ENCODE measurements at places on chromosomes 11 and 22.

GRCh38 chr11:72838691-72839305 is 24.6 kb downstream of the ATG16L2 start:
- DNase-seq: no peak

- no peak for DNase-seq
Observed at GRCh38 chr11:7170431-7170830, 81.3 kb upstream of the SYT9 start.

DNA sequence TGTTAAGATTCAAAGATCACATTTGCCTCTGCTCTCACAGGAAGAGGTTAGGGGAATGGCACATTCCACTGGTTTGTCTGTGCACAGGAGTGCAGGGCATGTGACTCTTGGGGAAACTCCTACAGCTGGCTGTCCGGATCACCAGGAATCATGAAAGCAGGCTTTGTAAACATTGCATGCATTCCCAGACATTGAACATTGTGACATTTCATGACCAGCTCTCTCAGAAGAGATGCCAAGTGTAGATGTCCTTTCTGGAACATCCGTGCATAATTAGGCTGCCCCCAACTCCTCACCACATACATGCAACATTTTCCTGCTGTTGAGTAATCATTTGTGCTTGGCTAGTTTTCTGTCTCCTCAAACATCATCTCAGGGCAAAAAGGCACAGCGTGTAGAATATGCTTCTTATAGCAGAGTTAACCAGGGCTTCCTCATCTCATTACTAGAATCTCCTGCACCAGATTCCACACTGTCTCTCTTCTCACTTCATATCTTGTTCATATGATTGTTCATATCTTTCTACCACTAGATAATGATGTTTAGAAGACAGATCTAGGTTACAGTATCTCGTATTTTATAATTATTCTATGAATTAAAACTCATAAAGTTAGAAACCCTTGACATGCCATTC is 694.7 kb downstream of the NTM start:
- peak; percentile 62 for DNase-seq

DNA sequence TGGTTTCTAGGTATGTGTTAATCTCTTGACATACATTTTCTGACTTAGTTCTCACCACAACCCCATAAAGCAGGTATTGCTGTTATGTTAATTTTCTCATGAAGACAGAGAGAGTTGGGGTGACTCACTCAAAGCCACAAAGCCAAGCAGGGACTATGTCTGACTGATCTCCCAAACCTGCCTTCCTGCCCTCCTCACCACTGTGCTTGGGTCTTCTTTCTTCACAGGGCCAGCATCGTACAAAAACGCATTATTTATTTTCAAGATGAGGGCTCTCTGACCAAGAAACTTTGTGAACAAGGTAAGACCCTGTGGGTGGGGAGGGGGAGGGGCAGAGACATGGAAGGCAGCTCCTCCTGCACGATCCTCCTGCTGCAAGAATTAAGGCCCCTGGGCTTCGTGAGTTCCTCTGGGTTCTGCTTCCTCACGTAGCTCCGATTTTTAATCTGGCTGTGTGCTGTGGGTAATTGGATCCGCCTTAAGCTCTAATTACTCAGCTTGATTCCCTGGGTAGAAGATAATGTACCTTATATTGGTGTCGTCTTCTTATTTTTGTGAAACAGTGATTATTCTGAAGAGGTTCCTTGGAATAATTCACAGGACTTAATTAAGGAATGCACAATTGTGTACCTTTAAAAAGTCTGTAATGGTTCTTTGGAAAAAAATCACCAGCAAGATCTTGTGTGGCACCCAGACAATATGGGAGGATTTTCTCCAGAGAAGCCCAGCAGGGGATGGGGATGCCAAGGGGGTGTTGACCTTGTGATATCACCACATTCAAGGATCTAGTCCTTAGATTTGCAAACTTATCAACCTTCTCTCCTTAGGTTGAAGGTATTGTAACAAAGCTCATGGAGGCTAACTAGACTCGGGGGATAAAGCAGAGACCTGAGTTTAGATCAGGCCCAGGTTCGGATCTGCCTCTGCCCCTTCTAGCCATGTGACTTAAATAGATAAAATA is 112.9 kb downstream of the SPON1 start:
- DNase-seq: no peak

DNA sequence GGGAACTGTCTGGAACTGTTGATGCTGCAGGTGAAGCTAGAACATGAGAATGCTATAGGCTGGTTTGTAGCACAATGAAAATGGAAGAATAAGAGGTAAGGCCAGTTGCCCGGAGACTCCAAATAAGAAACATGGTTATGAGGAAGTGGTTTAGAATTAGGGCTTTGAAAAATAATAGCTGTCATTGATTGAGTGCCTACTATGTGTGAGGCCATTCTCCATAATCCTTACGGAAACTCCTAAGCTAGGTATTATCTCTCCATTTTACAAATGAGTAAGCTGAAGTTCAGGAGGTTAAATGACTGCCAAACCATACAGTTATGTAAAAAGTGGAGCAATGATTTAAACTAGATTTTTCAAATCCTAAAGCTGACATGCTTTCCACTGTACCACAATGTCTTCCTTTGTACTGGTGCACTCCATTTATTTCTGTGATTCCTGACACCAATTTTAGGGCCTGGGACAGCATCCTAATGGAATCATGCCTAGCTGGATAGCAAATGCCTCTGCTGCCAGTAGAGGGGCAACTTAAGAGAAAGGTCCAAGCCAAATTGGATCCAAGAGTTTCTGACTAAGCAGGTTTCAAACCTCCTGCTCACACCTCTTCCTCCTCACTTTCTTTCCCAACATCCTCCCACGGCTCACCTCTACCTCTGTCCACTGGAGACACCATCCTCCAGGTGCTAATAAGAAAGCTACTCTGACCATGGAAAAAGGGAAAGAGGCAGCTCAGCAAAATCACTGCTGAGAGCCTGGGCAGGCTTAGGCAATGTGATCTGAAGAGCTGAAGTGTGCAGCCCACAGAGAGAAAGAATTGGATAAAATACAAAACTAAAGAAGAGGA is 46.9 kb upstream of the PICALM start:
- no peak for DNase-seq

DNA sequence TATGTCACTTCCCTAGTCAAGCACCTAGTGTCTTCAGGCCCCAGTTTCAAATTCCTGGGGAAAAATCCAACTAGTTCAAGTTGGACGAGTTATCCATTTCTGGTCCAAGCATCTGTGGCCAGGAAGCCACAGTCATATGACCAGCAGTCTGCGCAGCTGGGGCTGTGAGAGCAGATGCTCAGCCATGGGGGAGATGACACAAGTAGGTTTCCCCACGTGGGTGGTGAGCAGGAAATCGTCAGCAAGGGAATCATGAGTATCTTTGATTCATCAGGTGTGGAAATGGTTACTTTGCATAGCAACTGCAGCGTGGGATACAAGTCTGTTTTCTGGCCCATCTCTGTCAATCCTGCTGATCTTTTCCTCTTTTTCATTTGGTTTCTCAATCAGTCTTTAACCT is 185.3 kb downstream of the C11orf91 start:
- no peak for DNase-seq

DNA sequence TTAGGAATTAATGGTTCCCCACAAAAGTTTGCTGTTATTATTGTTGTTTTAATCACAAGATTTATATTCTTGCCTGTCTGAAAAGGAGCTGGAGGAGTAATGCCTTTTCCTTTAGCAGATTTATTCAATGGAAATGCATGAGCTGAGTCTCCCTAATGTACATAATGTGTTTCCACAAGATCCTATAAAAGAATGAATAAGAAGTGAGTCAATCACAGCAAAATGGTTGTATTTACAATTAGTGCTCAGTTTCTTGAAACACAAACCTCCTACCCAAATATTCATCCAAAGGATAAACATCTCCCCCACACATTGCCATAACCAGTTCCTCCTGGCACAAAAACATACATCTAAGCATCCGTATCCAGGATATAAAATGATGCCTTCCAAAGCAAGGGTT is 33.3 kb downstream of the ME3 start:
- no peak for DNase-seq

DNA sequence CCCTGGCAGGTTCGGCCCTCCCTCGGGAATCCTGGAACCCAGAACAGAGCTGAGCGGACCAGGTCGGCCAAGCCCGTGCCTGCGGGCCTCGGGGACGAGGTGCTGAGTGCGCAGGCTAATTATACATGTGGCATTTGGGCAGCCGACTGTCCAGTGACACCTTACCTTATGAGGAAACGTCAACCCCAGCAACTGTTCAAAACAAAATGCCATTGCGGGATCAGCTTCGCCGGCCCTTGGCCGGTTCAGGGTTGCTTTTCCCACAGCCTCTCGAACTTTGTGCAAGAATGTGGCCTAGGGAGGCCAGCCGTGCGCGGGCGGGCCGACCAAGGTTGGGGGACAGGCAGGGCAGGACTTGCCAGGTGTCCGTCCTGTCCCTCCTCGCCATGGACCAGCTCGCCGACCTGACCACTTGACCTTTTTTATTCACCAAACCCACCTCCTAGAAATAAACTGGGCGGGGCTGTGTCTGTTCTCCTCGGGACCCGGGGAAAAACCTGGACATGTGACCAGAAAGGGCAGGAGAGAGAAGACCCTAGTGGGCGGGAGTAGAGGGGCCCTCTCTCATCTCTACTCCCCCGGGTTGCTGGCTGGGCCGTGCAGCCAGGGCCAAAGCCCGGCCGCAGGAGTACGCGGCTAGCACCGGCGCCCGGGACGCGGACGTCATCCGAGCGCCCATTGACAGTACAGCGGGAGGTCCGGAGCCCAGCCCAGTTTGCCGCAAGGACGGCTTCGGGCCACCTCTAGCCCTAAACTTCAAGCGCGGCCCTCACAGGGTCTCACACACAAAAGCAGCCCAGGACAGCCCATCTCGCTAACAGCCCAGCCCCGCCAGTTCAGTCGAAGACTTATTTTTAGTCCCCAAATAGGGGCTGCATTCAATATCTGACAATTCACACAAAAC is 134.3 kb upstream of the C11orf58 start:
- DNase-seq: no peak

GRCh38 chr11:37727371-37727770 is 1129.3 kb upstream of the RAG2 start:
- DNase-seq: peak; percentile 31

DNA sequence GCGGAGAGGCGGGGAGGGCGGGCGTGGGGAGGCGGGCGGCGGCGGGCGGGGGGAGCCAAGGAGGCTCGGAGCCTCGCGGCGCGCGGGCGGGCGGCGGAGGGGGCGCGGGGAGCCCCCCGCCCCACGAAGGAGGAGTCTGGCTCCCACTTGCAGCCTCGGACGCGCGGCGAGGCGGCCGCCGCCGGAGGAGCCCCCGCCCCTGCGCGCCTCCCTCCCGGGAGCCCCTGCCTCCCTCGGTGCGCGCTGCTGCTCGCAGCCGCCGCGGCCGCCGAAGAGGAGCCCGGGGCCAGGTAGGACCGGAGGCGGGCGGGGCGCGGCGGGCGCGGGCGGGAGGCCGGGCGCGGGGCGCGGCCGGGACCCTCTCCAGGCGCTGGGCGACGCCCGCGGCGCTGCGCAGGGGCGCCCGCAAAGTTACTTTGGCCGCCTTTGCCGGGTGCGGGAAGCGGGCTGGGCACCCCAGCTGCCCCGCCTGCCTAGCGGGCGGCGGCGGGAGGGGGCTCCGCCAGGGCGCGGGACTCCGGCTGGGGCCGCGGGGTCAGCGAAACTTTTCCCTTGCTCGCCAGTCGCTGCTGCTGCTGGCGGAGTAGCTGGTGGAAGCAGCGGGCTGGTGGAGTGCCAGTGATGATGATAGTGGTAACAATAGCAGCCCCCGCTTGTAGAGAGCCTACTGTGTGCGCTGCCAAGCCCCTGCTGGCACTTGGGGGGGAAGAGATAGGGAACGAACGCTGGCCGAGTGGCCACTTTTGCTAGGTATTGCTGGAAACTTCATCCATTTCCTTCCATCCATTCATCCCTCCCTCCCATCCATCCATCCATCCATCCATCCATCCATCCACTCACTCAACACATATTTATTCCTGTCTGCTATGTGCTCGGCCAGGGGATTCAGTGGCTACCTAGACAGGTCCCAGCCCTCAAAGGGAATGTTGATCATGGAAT is at the start of gene MPPED1:
Gene MPPED1 (plus strand): TSS at position 146 of the 939 bp plus-strand sequence. CDS start 12,972 bp downstream, outside the sequence.
- no peak for DNase-seq

- DNase-seq: peak; percentile 73
Observed at GRCh38 chr22:24335496-24335895, 64.9 kb downstream of the SPECC1L start.

DNA sequence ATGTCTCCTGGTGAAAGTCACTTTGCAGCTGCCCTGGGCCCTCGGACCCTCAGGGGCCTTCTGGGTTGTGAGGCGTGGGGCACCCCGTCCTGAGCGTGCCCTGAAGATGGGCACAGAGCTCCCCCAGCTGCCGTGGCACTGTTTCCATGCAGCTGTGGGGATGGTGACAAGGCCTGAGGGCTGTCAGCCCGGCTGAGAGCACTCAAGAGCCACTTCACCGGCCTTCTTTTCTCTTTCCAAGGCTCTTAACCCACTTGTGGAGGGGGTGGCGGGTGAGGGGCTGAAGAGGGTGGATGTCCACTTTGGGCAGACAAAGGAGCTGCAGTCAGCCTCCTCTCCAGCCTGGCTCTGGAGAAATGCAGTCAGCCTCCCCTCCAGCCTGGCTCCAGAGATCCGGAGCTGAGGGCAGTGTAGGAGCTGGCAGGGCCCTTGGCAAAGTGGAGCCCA is 239.5 kb downstream of the ST3GAL4 start:
- DNase-seq: no peak

DNA sequence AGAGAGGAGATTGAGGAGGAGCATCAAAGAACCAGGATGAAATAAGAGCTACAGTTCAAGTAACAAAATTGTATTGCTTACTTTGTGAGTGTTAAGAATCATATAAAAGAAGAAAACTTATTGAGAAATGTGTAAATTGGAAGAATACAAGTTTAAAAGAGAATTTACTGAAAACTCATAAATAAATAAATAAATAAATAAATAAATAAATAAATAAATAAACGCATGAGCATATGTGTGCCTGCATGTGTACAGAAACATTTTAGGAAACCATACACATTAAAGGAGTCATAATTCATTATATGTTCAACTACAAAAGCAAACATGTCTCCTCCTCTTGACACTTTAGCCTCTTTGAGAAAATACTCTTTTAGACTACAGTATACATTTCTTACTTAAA is 42.6 kb downstream of the CNTN5 start:
- no peak for DNase-seq

DNA sequence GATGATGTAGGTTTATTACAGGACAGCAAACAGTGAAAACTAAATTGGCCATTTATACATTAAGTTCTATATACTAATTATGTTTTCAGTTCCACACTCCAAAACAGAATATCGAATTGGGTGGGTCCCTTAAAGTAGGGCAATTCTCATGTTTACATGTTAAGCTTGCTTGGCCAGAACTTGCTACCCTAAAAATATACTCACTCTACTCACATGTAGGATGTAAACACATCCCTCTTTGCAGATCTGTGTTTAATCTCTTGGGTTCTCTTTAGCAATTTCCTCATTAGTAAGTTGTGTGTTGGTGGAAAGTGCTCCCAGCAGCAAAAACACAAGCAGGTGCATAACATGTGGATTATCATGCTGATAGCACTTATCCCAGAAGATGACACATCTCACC is 22.6 kb upstream of the DDX6 start:
- no peak for DNase-seq

Measured in inflammatory macrophage (primary cell).